Uterus (tissue), 4 donors: ENCODE measurements at places on chromosomes 7 and 10. TPM values are rescaled to one million over a fixed set of nuclear protein-coding genes. Genes with fewer than 3 reads are reported as not detected.

- DNase-seq = no peak
These were observed 61.2 kb downstream of the INHBA start for GRCh38 chr7:41641665-41642014.

GRCh38 chr7:102444961-102445673 is 11.7 kb downstream of the ORAI2 start:
- DNase-seq = no peak

The CALML5 gene
- not detected for total RNA-seq

The UBE3C gene
- total RNA-seq = 78.2 TPM

The MSANTD7 gene
- total RNA-seq = 23.2 TPM

DNA sequence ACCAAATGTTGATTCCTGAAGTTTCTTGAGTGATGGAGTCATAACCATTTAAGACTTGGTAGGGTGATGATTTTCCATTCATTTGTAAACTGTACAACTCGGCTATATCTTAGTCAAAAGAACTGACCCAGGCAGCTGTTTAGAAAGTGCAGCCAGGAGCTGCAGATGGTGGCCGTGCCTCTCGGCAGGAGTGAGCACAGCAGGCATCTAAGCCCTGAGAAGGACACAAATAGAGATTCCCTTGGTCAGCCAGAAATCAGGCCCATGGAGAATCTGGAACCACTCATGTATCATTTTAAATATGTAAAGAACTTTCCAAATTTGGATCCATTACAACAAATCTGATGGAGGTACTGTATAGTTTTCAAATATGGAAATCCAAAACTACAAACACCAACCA is 177.0 kb upstream of the AKR1E2 start:
- DNase-seq = no peak

DNA sequence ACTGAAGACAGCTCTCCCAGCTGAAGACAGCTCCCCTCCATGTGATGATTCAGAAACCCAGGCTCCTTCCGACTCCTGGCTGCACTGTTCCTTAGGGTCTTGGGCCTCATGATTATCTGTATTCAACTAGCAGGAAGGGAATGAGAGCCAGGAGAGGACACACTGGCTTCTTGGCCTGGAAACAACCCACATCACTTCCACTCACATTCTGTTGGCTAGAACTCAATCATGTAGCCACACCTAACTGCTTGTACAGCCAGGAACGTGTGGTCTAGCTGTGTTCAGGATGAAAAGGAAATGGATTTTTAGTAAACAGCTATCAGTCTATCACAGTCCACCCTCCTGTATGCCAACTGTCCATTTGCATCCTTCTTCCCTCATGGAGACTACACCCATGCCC is 30.5 kb upstream of the XPNPEP1 start:
- no peak for DNase-seq

The C10orf90 gene
- not detected for total RNA-seq

DNA sequence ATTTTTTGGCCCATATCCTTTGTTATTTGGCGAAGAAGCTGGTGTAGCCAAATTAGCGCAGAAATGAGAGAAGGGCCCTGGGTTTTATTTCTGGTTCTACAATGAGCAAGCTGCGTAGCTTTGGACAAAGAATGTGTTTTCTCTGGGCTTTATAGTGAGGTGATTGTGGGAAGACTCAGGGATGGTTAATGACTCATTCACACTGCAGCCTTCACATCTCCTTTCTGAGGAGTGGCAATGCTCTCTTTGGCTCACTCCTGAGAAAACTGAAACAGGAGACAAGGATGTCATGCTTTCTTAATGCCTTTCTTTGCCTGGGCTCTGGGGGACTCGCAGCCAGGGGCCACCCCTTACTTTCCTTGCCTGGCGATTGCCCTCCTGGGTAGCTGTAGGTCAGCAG is 271.0 kb upstream of the PODXL start:
- DNase-seq = no peak

The JAKMIP3 gene
- 0.26 TPM for total RNA-seq

DNA sequence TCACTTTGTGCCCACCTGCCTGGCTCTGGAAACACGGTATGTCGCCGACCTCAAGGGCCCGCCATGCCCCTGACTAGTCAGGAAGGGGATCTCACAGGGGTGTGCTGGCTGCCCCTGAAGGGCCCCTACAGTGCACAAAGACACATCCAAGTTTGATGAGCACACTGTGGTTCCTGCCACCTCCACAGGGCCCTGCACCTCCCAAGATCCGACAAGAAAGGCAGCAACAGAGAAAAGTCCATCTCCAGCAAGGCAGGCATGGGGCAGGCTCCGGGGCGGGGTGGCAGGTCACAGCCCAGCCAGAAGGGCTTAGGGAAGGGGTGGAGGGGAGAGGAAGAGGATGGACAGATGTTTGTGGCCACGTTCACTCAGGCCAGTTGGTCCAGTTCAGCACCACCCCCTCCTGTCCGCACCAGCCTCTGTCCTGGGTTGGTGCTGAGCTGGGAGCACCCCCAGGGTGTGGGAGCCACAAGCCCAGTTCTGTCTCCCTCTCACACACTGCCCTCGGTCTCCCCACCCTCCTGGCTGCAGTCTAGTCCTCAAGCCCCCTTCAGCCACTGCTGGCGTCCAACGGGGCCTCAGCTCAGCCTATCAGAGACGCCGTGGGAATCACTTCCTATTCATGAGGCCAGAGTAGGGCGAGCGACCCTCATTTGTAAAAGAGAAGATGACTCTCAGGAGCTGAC is 11.5 kb downstream of the DRGX start:
- no peak for DNase-seq

DNA sequence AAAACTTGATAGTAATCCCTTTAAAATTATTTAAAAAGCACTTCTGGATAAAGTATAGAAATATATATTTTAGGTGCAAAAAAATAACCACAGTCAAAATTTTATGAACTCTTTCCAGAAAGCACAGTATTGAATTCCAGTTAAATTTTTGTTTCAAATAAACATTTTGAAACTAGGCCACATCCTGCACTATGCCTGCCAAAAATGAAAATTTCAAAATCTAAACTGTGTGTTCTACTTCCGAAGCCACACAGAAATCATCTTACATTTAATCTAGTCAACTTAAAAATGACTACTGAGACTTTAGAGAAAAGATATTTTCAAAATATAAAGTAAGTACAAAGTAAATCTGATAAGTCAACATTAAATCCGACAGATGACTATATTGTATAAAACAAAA is 50.0 kb downstream of the MAGI2 start:
- no peak for DNase-seq

The VSTM2A gene
- total RNA-seq = not detected

GRCh38 chr10:117216028-117216427 is 18.7 kb downstream of the KCNK18 start:
- DNase-seq = no peak

DNA sequence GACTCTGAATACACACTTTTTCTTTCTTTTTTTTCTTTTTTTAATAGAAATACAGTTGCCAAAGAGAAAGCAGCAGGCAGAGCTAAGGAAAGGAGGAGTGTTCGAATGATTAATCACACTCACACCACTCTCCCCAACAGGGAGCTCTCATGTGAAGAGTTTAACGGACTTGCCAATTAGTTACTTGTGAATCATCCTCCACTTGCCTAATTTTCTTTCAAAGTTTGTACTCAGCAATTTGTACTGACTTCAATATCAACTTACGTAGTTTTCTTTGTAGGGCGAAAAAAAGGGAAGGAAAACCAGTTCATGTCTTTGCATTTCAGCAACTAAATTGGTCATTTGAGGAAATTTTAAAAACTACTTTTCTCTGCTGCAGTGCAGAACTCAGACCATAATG is 109.2 kb downstream of the PIP4K2A start:
- DNase-seq = no peak

GRCh38 chr7:36279200-36279925 is 110.3 kb upstream of the ANLN start:
- DNase-seq = no peak

DNA sequence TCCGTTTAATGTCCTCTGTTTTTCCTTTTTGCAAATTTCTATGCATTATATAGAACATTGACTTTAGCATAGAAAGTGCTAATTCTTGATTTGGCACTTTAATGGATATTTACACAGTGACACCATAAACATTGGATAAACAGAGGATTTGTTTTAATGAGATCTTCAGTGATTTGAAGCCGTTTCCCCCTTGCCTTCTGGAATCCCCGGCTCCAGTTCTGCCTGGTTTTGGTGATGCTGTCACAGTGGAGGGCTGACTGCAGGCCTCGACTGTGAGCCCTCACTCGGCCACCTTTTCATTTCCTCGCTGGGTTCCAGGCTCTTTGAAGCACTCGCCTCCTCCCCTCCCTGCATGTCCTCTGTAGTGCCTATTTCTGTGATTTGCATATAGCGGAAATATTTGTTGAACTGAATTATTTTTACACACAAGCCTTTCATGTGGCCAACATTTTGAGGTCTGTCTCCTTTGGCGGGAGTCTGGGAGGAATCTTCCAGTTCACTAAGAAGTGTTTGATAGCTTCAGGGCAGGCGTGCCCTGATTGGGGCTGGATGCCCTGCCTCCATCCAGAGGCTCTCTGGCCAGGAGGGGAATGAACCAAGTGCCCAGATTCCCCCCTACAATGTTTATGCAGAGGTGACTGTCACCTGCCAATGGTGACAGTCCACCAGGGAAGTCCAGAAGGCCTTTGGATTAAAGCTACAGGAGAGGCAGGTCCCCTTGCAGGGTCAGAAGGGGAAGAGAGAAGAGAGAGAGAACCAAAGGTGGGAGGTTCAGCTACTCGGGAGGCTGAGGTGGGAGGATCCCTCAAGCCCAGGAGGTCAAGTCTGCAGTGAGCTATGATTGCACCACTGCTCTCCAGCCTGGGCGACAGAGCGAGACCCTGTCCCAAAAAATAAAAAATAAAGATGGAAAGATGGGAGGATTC is 67.5 kb downstream of the CUX1 start:
- DNase-seq = no peak

GRCh38 chr7:111931016-111931517 is 275.1 kb downstream of the DOCK4 start:
- DNase-seq = no peak

GRCh38 chr10:88990384-88991160 is at the start of gene FAS:
Gene FAS (plus strand): TSS chr10:88990798. CDS start chr10:88990877, 79 bp downstream.
- peak; percentile 79 for DNase-seq

The SLC13A1 gene
- not detected for total RNA-seq

- no peak for DNase-seq
These were observed 14.3 kb upstream of the XPNPEP1 start for GRCh38 chr10:109937460-109938065.

The UTF1 gene
- not detected for total RNA-seq

DNA sequence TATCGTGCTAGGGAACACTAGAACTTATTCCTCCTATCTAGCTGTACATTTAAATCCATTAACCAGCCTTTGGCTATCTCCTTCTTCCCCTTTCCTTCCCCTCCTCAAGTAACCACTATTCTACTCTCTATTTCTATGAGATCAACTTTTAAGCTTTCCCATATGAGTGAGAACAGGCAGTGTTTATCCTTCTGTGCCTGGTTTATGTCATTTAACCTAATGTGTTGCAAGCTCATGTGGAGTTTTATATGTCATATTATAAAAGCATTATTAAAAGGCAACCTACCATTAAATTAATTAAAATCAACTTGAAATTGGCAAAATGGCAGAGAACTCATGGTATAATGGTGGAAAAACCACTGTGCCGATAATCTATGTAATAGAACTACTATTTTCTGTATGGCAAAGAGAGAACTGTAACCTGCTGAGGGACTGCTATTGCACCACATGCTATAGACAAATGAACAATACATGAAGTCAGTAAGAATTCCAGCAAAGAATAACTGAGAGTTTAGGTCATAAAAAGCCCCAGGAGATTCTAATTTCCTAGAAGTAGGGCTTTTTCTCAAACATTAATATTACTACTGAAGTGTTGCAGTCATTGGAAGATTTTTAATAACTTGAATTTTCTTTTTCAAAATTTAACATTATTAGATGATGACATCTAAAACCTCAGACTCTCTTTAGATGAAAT is 81.8 kb downstream of the LRRN3 start:
- DNase-seq = no peak

- no peak for DNase-seq
These were observed 420.4 kb downstream of the AUTS2 start for GRCh38 chr7:70018700-70019099.

The KEL gene
- total RNA-seq = 1.8 TPM

GRCh38 chr10:33211106-33211878 is 123.2 kb downstream of the NRP1 start:
- peak; percentile 62 for DNase-seq

GRCh38 chr10:71632896-71633600 is 86.5 kb downstream of the C10orf105 start:
- no peak for DNase-seq

DNA sequence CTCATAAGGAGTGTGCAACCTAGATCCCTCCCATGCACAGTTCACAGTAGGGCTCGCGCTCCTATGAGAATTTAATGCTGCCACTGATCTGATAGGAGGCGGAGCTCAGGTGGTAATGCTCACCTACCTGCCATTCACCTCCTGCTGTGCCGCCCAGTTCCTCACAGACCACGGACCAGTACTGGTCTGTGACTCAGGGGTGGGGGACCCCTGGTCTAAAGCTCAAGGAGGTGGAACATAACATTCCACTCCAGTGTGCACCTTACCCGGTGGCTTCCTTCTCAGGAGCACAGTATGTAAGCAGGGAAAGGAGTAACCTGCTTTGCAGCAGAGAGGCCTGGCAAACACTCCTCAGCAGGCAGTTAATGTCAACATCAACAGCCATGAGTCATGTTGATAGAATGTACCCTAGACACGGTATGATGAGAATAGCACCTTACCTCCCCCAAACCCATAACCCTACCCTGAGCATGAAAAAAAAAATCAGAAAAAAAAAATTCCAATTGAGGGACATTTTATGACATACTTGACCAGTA is 273.5 kb downstream of the FGFR2 start:
- no peak for DNase-seq

The OR2A12 gene
- not detected for total RNA-seq

DNA sequence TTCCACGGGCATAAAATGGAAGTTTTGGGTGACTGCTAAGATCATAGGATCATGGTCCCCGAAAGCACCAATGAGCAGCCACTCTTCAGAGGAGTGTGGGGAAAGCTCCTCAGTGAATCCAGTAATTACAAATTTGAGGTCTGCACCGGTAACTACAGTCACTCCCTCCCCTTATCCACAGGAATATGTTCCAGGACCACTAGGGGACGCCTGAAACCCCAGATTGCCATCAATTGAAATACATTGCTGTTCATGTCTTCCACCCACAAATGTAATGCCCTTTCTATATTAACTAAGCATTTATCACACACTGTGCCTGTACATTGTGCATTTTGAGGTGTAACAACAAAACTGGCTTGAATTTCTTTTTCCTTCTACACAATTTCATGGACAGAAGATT is 447.9 kb upstream of the PFKP start:
- DNase-seq = no peak

DNA sequence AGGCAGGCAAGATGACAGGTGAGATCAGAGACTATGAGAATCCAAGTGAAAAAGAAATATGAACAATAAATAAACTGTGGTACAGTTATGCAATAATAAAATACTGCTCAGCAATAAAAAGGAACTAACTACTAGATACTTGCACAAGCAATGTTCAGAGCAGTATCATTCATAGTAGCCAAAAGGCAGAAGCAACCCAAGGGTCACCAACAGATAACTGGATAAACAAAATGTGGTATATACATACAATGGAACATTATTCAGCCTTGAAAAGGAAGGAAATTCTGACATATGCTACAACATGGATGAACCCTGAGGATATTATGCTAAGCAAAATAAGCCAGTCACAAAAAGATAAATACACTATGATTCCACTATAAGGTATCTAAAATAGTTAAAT is 76.9 kb upstream of the KCNIP2 start:
- no peak for DNase-seq

The ATG9B gene
- total RNA-seq = 1.5 TPM

The WASHC2A gene
- 14.3 TPM for total RNA-seq
